Cardiac septum (tissue), 1 donor: ENCODE measurements at places on chromosomes 5 and 9. TPM values are rescaled to one million over a fixed set of nuclear protein-coding genes. Genes with fewer than 3 reads are reported as not detected.

DNA sequence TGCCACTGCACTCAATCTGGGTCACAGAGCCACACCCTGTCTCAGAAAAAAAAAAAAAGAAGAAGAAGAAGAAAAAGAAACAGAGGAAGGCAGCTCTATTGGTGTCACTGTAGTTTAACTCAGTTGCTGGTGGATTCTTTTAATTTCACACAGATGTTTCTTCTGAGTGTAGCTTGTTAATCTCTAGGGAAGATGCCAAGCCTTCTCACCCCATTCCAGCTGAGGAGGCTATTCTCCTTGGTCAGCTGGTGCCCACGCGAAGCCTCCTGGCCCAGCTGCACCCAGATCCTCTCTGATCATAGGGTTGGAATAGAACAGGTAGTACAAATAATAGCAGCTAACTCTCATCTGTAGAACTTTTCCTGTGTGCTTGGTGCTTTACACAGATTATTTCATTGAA is 113.8 kb upstream of the SPRY4 start:
- DNase-seq = no peak

DNA sequence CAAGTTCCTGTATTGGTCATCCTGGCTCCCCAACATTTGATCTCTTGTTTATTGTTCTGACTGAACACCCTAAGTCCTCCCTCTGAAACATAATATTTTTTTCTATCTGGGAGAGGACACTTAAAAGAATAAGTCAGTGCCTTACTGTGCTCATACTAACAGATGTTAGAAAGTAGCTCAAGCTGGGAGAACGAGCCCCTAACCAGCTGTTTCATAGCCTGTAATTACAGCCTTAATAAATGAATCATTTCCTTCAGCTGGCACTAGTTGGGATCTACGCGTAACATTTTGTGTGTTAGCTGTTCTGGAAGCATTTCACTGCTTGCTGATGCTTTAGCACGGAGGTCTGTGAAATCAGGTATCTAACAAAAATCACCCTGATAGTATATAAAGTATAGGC is 345.9 kb upstream of the RIOK2 start:
- DNase-seq = no peak

- DNase-seq = no peak
These were observed 95.3 kb upstream of the SLC27A6 start for GRCh38 chr5:128869970-128870369.

DNA sequence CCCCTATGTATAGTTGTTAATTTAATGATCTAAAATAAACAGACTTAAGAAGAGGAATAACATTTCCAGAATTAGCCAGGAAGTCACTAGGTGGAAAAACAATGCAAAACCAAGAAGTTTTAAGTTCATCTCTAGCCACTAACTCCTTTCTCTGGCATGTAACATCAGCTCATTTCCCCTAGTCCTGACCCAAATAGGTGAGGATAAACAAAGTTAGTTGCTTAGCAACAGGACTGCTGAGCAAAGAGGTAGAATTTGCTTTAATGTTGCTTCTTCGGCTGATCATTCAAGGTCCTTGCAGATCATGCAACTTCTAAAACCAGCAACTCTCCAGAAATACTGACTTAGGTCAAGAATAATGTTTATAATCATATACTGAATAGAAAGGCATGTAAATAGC is 675.8 kb downstream of the CETN3 start:
- no peak for DNase-seq

DNA sequence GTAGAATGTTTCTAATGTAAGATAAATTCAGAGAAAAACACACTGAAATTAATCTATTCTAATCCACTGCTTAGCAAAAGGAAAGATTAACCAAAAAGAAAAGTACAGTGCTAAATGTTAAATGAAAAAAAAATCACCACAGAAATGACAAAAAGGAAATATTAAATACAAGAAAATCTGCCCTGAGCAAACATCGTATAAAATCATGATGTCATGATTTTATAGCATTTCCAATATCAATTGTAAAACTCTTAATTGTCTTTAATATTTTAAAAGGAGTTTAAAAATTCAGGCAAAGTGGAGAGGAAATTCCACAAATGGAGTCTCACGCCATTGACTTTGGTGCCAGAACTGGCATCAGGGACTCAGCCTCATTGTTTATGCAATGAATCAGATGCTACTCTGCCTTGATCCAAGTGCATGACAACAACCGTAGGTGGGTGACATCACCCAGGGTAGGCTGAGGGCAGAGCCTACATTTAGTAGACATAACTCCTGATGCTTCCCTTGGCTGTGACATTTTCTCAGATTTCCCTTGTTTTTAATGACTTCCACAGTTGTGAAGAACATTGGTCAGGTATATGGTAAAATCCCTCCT is 696.8 kb downstream of the SEMA5A start:
- DNase-seq = no peak

- no peak for DNase-seq
These were observed 93.4 kb downstream of the RXRA start for GRCh38 chr9:134419684-134420076.

DNA sequence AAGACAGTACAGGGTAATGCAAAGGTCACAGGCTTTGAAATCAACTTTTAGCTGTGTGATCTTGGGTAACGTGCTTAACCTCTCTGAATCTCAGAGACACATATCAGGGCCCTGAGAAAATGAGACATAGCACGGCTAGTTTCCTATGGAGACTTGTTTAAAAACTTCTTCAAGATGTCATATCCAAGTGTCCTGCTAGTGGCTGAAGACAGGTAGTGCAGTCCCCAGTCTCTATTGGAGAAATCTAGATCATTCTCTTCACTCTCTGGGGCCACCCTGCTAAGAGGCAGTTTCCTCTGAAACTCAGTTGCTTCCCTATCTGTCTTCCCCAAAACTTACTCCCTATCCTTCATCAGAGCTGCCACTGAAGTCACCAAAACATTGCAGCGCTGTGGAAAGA is 30.3 kb upstream of the GRXCR2 start:
- DNase-seq = no peak

DNA sequence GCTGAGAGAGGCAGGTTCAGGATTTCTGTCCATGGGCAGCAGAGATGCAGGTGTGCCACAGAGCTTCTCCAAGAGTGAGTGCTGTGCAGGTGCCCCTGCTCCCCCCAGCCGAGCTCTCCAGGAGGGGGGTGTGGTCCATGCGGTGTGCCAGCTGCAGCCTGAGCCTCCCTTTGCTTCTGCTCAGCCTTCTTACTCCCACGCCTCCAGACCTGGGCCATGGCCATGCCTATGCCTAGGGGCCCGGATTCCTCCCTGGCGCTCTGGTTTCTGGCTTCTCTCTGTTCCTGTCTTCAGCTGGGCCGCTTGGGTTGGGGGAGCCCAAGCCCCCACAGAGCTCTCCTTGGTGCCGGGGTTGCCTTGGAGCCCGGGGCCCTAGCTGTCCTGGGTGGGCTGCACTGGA is 133.3 kb downstream of the CACNA1B start:
- peak; percentile 66 for DNase-seq

- no peak for DNase-seq
These were observed 176.4 kb upstream of the CCNG1 start for GRCh38 chr5:163260961-163261360.

- DNase-seq = no peak
These were observed 5.7 kb upstream of the NOTCH1 start for GRCh38 chr9:136551401-136552116.

- no peak for DNase-seq
These were observed 41.5 kb upstream of the MAP1B start for GRCh38 chr5:72065751-72066255.

GRCh38 chr9:128404560-128404959 is 16.1 kb upstream of the CERCAM start:
- DNase-seq = no peak

- no peak for DNase-seq
These were observed 29.4 kb upstream of the LIFR start for GRCh38 chr5:38585816-38586215.

GRCh38 chr5:2227433-2227832 is 344.7 kb upstream of the IRX4 start:
- no peak for DNase-seq

DNA sequence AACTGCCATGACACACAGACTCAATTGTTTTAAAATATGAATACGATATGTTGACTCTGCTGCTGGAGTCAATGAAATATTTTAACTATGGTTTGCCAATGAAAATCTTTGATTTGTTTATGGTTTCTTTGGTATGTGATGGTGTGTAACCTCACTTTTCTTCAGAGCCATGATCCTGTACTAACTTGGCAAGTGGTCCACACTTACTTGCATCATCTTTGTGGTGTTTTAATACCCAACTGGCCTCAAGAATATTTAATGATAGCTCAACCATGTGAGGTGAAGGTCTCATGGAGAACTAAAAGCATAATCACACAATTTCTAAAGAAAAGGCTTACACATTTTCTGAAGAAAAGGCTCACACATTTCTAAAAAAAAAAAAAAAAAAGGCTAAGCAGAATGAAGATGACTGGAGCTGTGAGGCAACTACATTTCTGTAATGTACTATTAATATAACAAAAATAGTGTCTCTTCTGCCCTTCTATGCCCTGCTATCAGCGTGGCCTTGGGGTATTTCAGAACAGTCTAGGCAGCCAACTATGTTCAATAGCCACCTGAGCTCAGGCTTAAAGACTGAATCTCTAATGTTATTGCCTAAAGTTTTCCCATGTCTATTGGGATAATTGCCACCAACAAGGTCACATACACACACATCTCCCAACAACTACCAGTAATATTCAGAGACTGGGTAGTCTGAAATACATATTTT is 395.0 kb downstream of the MLLT3 start:
- no peak for DNase-seq

DNA sequence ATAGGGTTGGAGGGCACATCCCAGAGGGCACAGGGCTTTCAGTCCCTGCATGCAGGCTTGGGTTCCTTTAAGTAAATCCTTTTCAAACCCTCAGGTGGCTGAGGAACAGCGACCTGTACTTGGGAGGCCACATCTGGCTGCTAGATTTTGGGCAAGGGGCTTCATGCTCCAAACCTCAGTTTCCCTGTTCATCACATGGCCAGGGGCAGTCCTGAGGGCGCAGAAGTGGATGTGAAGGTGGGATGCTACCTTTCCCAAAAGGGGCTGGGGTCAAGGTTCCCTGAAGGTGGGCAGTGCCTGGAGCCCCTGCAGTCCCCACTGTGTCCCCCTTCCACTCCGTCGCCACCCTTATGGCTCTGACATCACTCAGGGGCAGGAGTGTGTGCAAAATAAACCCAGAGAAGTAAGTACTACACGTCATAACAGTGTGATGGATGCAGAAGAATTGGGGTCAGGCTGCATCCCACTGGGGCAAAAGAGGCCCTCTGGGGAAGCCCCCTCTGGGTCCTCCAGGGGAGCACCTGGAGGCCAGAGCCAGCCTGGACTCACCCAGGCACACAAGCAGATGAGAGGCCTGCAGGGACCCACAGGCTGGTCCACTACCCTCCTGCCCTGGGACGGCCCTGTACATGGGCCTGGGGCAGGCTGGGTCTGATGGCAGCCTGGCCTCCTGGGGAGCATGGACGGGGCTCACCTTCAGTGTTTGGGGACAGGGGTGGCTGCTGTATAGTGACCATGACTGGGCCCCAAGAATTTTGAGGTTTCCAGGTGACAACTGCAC is 1.9 kb upstream of the CARD19 start:
- peak; percentile 66 for DNase-seq

DNA sequence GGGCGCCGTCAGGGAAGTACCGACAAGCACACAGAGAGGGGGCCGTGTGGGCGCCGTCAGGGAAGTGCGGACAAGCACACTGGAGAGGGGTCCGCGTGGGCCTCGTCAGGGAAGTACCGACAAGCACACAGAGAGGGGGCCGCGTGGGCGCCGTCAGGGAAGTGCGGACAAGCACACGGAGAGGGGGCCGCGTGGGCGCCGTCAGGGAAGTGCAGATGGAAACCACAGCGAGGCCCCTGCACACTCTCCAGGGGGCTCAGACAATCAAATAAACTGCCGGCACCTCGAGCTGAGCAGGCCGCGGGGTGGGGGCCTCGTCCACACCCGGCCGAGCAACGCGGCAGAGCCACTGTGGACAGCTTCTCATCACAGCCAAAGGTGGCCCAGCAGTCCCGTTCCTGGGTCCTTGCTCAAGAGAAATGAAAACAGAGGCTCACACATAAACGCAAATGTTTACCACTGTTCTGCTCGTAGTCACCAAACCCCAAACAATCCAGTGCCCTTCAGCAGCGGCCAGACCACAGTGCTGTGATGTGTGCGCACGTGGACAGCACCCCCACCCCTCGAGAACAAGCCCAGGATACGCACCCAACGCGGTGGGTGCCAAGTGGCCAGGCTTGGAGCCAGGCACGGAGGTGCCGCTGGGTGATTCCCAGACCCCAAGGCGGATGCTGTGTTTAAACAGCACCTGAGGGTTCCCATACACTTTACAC is 24.7 kb downstream of the TPPP start:
- no peak for DNase-seq

DNA sequence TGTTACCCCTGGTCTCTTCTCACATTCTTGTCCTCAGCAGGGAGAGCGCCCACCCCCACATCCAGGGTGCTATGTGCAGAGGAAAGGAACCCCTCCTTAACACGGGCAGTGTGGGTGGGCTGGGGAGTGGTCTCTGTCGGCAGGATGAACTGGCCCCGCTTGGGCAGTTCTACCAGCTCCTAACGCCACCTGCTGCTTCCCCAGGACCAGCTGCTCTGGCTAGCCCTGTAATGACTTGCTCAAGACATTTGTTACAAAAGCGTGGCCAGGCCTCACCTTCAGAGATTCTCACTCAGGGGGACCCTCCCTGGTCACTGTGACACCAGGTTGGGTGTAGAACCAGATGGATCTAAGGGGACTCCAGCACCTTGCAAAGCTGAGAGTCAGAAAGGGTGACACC is 82.4 kb downstream of the HMCN2 start:
- no peak for DNase-seq

DNA sequence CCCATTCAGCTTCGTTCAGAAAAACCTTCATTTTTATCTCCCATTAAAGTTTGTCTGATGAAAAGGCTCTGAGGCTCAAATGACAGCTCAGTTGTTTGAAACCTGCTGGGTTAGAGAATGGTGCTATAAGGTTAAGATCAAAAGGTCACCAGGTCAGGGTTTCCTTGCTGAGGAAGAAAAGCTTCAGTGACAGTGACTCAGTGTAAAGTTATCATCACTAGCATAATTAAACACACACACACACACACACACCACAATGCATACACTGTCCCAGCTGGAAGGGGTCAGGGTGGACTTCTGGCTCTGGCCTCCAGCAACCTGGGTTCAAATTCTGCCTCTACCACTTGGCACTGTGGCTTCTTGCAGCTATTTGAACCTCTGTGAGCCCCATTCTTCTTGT is 281.1 kb downstream of the DOCK8 start:
- DNase-seq = no peak

The SPACA9 gene
- total RNA-seq = 5.4 TPM

The SLC22A4 gene
- 2.2 TPM for total RNA-seq

The PCDHGA5 gene
- 9.7 TPM for total RNA-seq

The SLC23A1 gene
- not detected for total RNA-seq

The CREB3 gene
- total RNA-seq = 25.0 TPM

The PPP2R2B gene
- total RNA-seq = 7.9 TPM

The FOXD4L5 gene
- 0.11 TPM for total RNA-seq

The MED10 gene
- 27.6 TPM for total RNA-seq

The TRIM52 gene
- total RNA-seq = 9.1 TPM
